ENCODE measurements at places on chromosomes 12 and 14. TPM values are rescaled to one million over a fixed set of nuclear protein-coding genes. Genes with fewer than 3 reads are reported as not detected.

- DNase-seq, result no peak
- no peaks in the 10 kb centered on the region for H3K36me3 ChIP-seq
- no peak overlapping the region for H3K27ac ChIP-seq
- no peak overlapping the region for H3K4me3 ChIP-seq
- no peaks in the 10 kb centered on the region for H3K4me1 ChIP-seq
Measured at GRCh38 chr12:49930515-49931288, 19.8 kb upstream of the AQP2 start.

DNA sequence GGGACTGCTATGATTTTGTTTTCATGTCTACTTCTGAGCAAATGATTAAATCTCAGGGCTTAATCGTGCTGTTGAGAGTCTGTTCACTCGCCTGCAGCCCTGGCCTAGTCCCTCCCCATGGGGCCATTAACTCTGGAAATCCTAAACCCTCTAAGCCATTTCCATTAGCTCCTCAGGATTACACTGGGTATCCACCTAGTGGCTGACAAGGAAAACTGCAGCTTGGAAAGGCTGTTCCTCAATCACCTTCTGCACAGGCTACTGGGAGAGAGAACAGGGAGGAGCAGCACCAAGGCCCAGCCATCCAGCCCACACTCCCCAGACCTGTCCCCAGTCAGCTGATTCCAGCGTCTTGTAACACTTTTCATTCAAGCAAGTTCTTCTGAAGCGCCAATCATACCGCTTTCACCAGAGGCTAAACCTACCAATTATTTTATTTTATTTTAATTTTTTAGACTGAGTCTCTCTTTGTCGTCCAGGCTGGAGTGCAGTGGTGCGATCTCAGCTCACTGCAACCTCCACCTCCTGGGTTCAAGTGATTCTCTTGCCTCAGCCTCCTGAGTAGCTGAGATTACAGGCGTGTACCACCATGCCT is 48.7 kb downstream of the NEUROD4 start:
- DNase-seq, result no peak
- no peaks in the 10 kb centered on the region for H3K36me3 ChIP-seq
- H3K4me3 ChIP-seq, result no peak overlapping the region
- H3K27ac ChIP-seq, result no peak overlapping the region
- no peaks in the 10 kb centered on the region for H3K4me1 ChIP-seq
- H3K27me3 ChIP-seq, result no peaks in the 10 kb centered on the region

- DNase-seq, result no peak
- no peak overlapping the region for H3K27ac ChIP-seq
- H3K4me1 ChIP-seq, result no peaks in the 10 kb centered on the region
- H3K36me3 ChIP-seq, result no peaks in the 10 kb centered on the region
- H3K27me3 ChIP-seq, result no peaks in the 10 kb centered on the region
Measured at GRCh38 chr12:8584004-8584403, 28.7 kb downstream of the AICDA start.

DNA sequence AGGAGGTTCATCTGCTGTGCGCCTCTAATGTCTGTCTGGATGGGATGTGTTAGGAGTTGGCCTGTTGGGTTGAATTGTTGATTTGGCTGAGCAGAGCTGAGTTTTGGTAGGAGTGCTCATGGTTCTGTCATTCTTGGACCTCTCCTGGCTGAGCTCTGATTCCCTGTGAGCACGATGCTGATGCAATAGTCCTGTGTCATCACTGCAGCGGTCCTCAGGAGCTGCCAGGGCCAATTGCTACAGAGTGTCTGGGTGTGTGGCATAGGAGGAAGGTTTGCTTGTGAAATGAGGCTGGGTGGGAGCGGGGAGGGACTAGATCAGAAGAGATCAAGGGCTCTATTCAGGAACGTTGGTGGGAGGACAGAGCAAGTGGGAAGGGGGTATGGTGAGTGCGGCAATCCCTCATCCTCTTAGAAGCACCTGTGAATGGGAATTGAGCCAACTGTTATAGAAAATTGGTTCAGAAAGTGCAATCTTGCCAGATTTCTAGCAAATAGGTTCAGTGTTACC is 21.2 kb downstream of the PEX5 start:
- no peak for DNase-seq
- H3K27me3 ChIP-seq, result no peaks in the 10 kb centered on the region
- no peak overlapping the region for H3K4me3 ChIP-seq

Gene ZNF385A
- total RNA-seq, result 7.4 TPM

DNA sequence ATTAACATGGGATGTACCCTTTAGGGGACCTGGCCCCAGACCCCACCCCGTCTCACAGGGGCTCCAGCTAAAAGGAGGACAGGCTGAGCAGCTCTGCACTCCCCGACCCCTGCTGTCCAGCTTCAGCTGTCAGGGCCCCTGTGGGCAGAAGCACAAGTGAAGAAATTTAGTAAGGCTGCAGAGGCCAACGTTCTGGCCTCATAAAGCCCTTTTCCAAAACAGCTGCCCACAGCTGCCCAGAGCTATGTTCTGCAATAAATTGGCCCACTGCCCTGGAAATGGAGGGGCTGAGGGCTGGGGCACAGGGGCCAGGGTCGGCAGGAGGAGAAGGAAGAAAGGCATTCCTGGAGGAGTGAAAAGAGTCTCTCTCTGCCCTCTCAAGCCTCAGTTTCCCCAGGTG is 357.1 kb downstream of the BCL11B start:
- no peaks in the 10 kb centered on the region for H3K27me3 ChIP-seq
- H3K27ac ChIP-seq, result no peak overlapping the region
- no peaks in the 10 kb centered on the region for H3K36me3 ChIP-seq

DNA sequence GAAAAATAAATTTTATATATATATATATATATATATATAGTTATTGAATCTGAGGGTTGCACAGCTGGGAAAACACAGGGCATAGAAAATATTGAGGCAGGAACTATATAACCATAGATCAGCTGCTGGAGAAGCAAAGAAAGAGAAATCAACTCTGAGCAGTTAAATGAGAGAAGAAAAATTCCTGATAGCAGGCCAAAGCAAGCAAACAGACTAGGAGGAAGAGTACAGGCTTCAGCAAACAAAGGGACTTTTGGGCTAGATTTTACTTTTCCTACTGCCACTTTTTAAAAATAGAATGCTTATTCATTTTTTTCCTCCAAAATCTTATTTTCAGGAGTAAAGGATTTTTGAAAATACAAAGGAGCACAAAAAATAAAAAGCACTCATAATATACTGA is 216.0 kb upstream of the PRKD1 start:
- peaks cover 6% of the 10 kb centered on the region for H3K4me1 ChIP-seq
- DNase-seq, result no peak
- no peaks in the 10 kb centered on the region for H3K27me3 ChIP-seq

- no peaks in the 10 kb centered on the region for H3K4me1 ChIP-seq
- no peak overlapping the region for H3K4me3 ChIP-seq
- H3K27ac ChIP-seq, result no peak overlapping the region
- DNase-seq, result no peak
- no peaks in the 10 kb centered on the region for H3K27me3 ChIP-seq
- peaks cover 4% of the 10 kb centered on the region for H3K36me3 ChIP-seq
Measured at GRCh38 chr12:99809909-99810308, 162.4 kb downstream of the GARIN6 start.

GRCh38 chr12:100445081-100445481 is 28.6 kb upstream of the NR1H4 start:
- H3K4me3 ChIP-seq, result no peak overlapping the region
- no peaks in the 10 kb centered on the region for H3K36me3 ChIP-seq
- no peak overlapping the region for H3K27ac ChIP-seq

DNA sequence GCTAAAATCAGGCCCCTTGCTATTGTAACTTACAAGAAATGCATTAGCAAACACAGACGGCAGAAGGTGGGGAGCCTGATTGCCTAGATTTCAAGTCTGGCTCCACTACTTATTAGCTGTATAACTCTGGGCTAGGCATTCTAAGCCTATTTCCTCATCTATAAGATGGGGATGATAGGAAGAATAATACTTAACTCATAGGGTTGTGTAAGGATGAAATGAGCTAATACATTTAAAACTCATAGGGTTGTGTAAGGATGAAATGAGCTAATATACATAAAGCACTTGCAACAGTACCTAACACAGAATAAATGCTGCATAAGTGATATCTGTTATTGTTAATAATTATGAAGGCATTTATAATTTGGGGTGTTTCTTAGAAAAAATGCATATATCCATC is 60.1 kb upstream of the DIO2 start:
- H3K4me1 ChIP-seq, result no peaks in the 10 kb centered on the region
- H3K4me3 ChIP-seq, result no peak overlapping the region
- DNase-seq, result no peak
- H3K27ac ChIP-seq, result no peak overlapping the region
